ENCODE measurements at places on chromosomes 5 and 9.

DNA sequence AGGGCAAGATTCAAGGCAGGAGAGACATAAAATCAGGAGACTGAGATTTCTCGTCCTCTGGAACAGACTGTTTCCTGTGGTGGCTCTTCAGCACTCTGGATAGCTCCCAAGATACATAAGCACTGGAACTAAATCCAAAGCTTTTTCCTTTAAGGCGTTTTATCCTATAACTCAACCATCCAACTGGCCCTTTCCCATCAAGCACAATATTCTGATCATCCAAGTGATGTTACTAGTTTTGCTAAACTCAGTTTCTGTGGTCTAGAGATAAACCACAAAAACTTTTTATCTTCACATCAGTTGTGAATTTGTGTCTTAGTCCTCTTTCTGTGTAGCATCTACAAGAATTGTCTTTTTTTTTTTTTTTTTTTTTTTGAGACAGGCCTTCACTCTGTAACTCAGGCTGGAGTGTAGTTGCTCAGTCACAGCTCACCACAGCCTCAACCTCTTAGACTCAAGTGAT lies 299.4 kb downstream of the COX7C start:
- DNase-seq = no peak

- DNase-seq = no peak
Measured at GRCh38 chr5:159393854-159394274, 63.6 kb upstream of the IL12B start.

DNA sequence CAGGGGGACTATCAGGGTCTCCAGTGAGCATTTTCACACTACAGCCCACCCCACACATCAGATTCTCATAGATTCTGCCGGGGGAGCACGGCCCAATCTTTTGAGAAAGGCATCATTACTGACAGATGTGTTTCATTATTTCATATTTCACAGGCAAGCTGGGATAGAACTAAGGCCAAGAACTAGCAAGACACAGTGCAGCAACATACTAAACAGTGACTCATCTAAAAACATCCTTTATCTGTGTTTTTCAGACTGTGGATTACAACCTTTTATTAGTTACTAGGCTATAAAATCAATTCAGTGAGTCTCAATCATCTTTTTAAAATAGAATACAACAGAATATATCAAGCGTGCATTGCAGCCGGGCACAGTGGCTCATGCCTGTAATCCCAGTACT lies 59.8 kb downstream of the CPLANE1 start:
- no peak for DNase-seq

DNA sequence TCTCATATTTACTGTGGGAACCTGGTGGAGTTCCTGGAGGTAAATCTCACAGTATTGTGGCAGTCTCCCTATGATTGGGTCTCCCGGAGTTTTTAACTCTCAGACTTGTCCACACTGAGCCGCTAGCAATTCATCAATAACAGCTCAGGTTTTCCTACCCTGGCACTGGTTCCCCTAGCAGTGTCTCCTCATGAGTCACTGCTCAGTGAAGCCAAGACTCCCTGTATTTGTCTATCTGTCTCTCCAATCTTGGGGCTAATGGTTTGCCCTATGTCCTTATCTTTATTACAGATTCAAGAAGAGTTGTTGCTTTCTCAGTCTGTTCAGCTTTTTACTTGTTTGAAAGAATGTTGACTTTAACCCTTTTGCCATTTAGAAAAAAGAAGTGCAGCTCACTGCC lies 176.7 kb upstream of the FGF10 start:
- no peak for DNase-seq

- no peak for DNase-seq
Measured at GRCh38 chr5:127322403-127322802, 31.8 kb downstream of the MEGF10 start.

DNA sequence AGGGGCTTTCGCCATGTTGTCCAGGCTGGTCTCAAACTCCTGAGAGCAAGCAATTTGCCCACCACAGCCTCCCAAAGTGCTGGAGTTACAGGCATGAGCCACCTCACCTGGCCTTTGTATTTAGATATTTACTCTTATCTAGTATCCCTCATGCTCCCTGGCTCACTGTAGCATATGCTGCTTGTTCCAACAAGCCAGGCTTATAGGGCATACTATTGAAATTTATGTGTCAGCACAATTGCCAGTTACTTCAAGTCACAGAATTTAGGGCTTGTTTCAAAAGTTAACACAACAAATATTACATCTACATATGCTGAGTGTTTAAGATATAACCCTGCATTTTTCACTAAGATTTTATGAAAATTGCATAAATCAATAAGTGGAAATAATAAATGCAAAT lies 469.2 kb upstream of the ZNF608 start:
- DNase-seq = no peak

All from activated CD8-positive, alpha-beta memory T cell treated with anti-CD3 and anti-CD28 coated beads for 1 hour (primary cell).